ENCODE measurements at places on chromosomes 13 and 19.
A peak's percentile ranks its signal among the peaks of the same experiment; 100 is the strongest.

DNA sequence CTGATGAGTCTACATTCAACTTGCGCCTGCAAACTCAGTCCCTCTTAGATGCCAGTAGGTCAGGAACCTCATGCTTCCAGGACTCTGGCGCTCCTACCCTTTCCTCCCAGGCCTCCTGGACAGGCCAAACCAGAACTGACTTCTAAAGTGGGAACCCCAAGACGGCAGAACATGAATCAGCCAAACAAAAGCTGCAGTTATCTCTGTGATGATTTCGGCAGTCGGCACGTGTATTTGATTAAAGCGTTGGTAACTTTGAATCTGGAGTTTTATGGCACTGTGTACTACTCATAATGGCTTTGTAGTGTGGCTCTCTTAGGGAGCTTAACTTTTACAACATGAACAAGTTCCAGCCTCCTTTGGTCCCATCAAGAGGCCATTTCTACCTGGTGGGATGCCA lies 13.7 kb downstream of the ACTN4 start:
- DNase-seq = no peak

DNA sequence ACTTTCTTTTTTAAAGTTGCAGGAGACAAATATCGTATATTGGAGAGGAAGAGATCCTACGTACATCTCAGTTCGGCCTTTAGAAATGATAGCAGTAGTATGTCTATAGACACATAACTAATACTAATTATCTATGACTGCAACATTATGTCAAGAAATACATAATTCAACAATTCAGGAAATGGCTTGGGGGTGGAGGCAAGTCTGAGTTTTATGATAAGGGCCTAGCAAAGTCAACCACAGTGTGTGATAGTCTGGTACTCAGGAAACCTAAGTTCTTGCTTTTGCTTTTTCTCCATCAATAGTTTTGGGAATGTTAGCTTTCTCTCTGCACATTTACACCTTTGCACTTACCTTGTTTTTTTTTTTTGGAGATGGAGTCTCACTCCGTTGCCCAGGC lies 27.5 kb upstream of the OBI1 start:
- no peak for DNase-seq

GRCh38 chr13:57865600-57866294 lies 234.2 kb downstream of the PCDH17 start:
- DNase-seq = no peak

DNA sequence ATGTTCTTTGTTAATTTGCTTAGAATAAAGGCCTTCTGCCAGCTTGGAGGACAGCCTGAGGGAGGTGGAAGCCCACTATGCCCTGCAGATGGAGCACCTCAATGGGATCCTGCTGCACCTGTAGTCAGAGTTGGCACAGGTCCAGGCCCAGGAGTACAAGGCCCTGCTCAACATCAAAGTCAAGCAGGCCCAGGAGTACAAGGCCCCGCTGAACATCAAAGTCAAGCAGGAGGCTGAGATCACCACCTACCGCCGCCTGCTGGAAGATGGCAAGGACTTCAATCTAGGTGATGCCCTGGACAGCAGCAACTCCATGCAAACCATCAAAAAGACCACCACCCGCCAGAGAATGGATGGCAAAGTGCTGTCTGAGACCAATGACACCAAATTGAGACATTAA lies 41.7 kb downstream of the ZNF85 start:
- no peak for DNase-seq

DNA sequence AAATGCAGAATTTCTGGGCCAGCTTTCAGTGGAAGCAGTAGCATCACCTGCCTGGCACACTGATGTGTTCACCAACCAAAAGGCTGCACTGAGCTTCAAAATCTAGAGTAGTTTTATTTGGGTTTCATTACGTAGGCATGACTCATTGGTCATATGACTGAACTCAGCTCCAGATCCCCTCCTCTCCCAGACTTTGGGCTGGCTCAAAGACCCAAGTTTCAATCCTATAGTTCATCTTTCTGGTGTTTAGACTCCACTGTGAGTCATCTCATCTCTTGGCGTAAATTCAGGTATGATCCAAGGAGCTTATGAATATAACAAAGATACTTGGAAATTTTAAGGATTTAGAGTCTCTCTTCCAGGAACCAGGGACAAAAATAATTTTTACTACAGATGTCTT lies 17.7 kb downstream of the ZMYM5 start:
- no peak for DNase-seq

- no peak for DNase-seq
Observed at GRCh38 chr13:106133025-106133424, 402.4 kb downstream of the EFNB2 start.

DNA sequence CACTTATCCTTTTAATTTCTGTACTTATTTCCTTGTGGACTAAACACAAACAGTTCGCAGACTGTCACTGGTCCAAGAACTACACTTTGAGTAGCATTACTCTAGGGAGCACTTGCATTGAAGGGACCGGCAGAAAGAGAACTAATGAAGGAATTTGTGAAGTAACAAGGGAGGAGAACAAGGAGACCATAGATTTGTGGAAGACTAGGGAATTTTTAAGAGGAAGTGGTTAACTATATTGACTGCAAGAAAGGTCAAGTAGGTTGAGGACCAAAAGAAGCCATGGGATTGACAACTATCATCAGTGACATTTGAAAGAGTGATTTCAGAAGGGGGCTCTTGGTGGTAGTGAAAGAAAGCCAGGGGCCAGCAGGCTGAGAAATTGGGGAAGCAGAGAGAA lies 4.0 kb upstream of the RB1 start:
- DNase-seq = no peak

- no peak for DNase-seq
Observed at GRCh38 chr13:52955472-52955874, 73.1 kb upstream of the OLFM4 start.

GRCh38 chr19:46080561-46080960 lies 39.8 kb upstream of the IGFL4 start:
- no peak for DNase-seq

- no peak for DNase-seq
Observed at GRCh38 chr13:25978961-25979360, 72.9 kb downstream of the SHISA2 start.

GRCh38 chr13:105112561-105112960 lies 1422.9 kb downstream of the EFNB2 start:
- no peak for DNase-seq

DNA sequence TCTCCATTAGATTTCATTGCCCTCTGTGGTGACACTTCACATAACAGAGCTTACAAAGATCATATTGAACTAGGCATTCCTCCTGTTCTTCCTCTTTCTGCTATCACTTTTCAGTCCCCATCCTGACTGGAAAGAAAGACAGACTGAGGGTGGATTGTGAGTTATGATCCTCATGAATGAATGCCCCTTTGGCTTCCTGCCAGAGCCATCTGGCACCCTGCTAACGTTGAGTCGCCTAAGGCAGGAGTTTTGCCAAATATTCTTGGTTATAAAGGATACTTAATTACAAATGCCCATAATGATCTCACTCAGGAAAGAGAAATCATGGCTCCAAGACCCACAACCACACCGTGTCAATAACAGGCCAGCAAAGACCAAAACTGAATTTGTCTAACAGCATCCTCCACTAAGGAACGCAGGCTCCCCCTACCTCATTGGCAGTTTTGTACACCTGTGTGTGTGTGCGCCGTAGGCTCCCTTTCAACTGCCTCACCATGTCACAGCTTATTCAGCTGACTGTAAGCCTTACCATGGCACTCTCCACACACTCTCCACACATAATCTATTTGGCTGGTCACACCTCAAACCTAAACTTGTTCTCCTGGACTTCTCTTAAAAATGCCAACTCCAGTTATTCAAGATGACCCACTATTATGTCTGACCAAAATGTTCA lies 15.5 kb downstream of the ZNF211 start:
- no peak for DNase-seq

DNA sequence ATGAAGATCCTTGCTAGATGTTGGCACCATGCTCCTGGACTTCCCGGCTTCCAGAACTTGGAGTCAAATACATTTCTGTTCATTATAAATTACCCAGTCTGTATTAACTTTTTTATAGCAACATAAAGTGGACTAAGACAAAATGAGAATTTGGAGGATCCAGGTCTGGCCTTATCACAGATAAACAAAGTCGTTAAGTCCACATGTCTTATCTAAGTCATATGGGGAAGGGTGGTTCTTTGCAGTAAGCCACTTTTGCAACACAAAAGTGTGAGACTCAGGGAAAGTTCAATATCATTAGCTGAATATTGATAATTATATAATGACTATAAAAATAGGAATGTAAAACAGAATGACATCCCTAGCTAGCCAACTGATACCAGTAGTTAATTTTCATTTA lies 91.6 kb upstream of the SIAH3 start:
- DNase-seq = no peak

DNA sequence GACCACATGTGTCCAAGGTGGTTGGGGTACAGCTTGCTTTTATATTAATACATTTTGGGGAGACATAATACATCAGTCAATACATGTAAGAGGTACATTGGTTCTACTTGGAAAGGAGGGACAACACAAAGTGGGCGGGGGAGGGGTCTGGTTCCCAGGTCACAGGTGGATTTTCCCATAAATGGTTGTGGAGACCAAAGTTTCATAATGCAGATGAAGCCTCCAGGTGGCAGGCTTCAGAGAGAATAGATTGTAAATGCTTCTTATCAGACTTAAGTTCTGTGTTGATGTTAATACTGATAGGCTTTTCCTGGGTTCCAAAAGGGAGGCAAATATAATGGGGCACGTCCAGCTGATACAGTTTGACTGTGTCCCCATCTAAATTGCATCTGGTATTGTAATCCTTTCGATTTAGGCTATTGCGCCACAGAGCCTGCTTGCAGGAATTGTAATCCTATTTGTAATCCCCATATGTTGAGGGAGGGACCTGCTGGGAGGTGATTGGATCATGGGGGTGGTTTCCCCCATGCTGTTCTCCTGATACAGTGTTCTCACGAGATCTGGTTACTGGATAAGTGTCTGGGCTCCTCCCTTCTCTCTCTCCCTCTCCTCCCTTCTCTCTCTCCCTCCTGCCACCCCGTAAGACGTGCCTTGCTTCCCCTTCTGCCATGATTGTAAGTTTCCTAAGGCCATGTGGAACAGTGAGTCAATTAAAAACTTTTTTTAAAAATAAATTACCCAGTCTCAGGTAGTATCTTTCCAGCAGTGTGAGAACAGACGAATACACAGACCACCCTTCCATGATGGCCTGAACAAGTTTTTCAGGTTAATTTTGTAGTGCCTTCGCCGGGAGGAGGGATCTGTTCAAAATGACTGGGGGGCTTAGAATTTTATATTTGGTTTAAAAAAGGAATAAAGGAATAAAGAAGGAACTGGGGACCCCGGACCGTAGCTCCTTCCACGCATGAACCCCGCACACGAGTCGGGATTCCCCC lies 44.9 kb downstream of the ZNF823 start:
- no peak for DNase-seq

GRCh38 chr13:106112191-106112590 lies 423.3 kb downstream of the EFNB2 start:
- no peak for DNase-seq

GRCh38 chr19:49665351-49666119 lies at the start of the genes BCL2L12 and IRF3:
BCL2L12 (plus strand) TSS chr19:49665933; CDS start chr19:49666693, 760 bp downstream.
IRF3 (minus strand) TSS chr19:49665857; CDS start chr19:49664838, 1,019 bp downstream.
- peak; percentile 64 for DNase-seq

GRCh38 chr13:25171517-25172302 lies at the start of gene AMER2:
AMER2 (minus strand) TSS chr13:25172288; CDS start chr13:25171619, 669 bp downstream.
- DNase-seq = no peak

DNA sequence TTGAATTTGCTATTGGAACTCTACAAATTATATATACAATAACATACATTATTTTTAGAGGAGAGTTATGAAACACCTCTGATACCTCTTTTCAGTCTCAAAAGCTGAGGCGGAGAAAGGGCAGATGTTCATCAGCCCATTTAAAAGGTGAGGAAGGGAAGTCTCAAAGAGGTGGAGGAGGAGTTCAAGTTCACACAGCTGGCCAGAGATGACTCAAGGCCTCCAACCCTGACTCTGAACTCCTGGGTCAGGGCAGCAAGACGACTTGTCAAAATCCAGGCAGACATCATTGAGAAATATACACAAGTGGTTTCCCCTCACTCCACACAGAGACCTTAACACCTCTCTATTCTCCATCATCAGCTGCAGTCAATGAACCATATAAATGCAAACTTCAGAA lies 2.1 kb downstream of the SIAH3 start:
- DNase-seq = no peak

DNA sequence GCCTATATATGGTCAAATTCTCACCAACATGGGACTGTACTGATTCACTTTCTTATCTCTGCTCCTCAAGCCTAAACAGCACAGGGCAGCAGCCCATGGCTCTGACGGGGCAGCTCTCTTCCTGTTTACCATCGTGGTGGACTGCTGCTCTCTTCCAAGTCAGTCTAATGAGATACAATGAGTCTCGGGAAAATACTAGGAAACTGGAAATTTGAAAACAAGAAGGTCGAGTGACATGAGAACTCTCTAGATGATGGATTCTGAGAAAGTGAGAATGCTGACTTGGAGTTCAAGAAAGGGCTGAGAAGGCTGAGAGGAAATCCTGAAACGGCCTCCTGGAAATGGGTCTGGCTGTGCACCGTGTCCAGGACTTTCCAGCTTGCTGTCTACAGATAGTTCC lies 122.8 kb upstream of the ARGLU1 start:
- no peak for DNase-seq

- DNase-seq = no peak
Observed at GRCh38 chr19:16566161-16566560, 6.1 kb downstream of the SLC35E1 start.

- peak; percentile 86 for DNase-seq
Observed at GRCh38 chr13:39148513-39148961, 110.3 kb downstream of the NHLRC3 start.

GRCh38 chr13:70630247-70630646 lies 522.0 kb upstream of the KLHL1 start:
- no peak for DNase-seq

DNA sequence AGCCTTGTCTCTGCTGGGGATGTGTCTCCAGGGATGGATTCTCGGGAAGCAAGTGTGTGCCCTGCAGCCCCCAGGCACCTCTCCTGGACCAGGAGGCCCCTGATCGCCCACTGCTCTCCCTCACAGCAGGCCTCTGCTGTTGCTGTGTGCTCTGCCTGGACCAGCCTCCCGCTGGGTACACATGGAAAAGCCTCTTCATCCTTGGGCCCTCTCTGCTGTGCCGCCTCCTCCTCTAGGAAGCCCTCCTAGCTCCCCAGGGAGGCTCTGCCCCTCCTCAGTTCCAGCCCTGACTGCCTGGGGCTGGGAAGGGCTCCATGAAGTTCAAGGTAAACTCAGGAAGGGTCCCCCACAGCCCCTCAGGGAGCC lies 12.0 kb downstream of the NDUFA11 start:
- DNase-seq = no peak

DNA sequence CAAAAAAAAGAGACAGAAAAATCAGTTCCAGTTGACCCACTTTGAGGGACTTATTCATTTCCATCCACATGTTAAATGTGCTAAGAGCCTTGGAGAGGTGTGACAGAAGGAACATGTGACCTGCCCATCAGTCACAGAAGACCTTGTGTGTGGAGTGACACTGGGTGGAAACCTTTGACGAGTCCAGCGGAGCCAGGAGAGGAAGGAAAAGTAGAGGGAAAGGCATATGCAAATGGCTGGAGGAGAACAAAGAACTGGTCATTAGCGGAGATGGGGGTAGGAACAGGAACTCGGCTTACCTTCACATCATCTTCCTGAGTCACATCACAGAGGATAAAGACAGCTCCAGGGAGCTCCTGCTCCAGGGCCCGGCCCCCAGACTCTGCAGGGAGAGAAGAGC lies 2.3 kb downstream of the HSD17B14 start:
- no peak for DNase-seq
